ENCODE measurements at places on chromosomes 12 and 14. TPM values are rescaled to one million over a fixed set of nuclear protein-coding genes. Genes with fewer than 3 reads are reported as not detected.

Gene SMCO2
- total RNA-seq = 1.6 TPM

Gene NANOG
- total RNA-seq = 0.32 TPM

Gene SERPINA3
- 24.2 TPM for total RNA-seq

Gene IL22
- not detected for total RNA-seq

Gene RAPGEF3
- 18.6 TPM for total RNA-seq

Gene CLEC2B
- total RNA-seq = 0.78 TPM

Gene MGAT4C
- total RNA-seq = not detected

Gene ADAM20
- 2.9 TPM for total RNA-seq

Gene ABCB9
- total RNA-seq = 9.4 TPM

Gene SLC25A21
- total RNA-seq = 0.39 TPM

Gene PIWIL1
- total RNA-seq = not detected

Gene MYH6
- not detected for total RNA-seq

Gene SLC6A12
- total RNA-seq = not detected

Gene SLC39A9
- 112 TPM for total RNA-seq
